ENCODE measurements at places on chromosomes 5 and 9.

DNA sequence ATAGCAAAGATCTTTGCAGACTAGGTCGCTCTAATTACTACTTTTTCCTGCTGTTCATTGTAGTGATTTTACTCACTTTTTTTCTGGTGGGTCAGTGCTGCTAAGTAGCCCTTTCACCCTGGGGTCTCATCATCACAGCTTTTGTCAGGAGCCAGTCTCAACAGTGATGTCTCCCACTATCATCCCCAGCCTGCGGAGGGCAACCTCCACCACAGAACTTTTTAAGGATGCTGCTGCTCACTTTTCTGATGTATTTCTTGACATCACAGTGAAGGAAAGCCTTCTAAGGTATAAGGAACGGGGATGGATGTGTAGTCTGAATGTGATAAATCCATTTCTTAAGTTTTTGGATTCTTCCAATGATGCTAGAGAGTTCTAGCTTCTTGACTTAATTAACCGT, 242.5 kb upstream of the RIOK2 start:
- no peak for DNase-seq

GRCh38 chr9:36039121-36039520, 2.4 kb downstream of the RECK start:
- DNase-seq, result no peak

- no peak for DNase-seq
These were observed 35.2 kb upstream of the PIK3R1 start for GRCh38 chr5:68180121-68181038.

- DNase-seq, result no peak
These were observed 317.2 kb downstream of the DEPDC1B start for GRCh38 chr5:60382716-60383115.

DNA sequence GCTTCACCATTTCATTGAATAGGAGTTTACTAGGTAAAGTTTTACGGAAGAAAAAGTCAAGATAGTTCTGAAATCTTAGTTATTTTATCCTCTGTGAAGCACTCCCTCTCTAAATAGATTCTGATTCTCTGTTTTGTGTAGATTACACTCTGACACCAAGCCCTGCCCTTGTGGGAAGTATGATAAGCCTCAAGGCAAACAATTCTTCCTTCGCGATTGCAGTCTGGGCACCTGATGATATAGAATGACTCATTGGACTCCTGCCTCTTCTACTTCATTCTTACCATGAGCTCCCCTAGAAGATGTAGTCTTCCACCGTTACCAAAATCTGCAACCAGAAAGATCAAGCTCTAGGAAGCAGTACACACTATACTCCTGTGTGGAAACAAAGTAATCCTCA, 626.9 kb upstream of the PTGER4 start:
- DNase-seq, result no peak

DNA sequence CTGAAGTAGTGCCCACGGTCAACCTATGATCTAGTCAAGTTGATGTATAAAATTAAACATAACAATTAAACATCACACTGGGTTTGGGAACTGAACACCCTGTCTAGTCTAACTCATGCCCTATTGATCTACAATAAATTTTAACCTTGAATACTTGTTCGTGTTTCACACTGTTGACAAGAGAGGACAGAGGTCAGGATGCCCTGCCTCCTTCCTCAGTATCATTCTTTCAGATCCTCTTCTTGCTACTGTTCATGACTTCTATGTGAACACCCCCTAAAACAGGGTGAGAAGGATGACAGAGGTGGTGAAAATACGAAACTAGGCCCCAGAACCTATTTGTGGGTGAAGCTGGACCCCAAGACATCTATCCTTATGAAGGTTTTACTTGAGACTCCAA, 8.1 kb upstream of the MAT2B start:
- DNase-seq, result no peak

- DNase-seq, result no peak
These were observed 55.2 kb downstream of the RIC1 start for GRCh38 chr9:5684101-5684500.

- no peak for DNase-seq
These were observed 30.6 kb downstream of the CLINT1 start for GRCh38 chr5:157828105-157828943.

- DNase-seq, result no peak
These were observed 2.5 kb upstream of the LMX1B start for GRCh38 chr9:126611193-126611591.

DNA sequence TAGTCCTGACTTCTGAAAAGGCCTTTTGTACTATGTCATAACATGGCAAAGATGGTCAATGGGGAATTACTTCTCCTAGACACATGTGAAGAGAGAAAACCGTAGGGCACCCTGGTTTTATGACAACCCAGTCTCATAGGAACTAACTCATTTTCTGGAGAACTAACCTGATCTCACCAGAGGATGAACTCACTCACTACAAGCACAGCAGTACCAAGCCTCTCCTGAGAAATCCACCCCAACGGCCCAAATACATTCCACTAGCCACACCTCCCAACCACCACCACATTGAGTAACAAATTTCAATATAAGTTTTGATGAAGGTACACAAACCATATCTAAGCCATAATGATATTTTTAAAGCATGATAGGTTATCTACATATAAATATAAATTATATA, 909.3 kb upstream of the CDH10 start:
- DNase-seq, result no peak

- no peak for DNase-seq
These were observed 42.9 kb downstream of the SUB1 start for GRCh38 chr5:32628049-32628844.

- DNase-seq, result no peak
These were observed 26.5 kb downstream of the ANKRD33B start for GRCh38 chr5:10590226-10590999.

GRCh38 chr5:93017849-93018248, 563.2 kb downstream of the NR2F1-AS1 start:
- no peak for DNase-seq

All from DND-41 (cell line).